ENCODE measurements at places on chromosomes 2 and 18. TPM values are rescaled to one million over a fixed set of nuclear protein-coding genes. Genes with fewer than 3 reads are reported as not detected.

Gene SERPINB3
- total RNA-seq = not detected

Gene SCG2
- total RNA-seq = 52.9 TPM

Gene VIT
- not detected for total RNA-seq

Gene FAM237A
- total RNA-seq = not detected

Gene SPAST
- 240 TPM for total RNA-seq

Gene IMPA2
- 6.1 TPM for total RNA-seq

Gene NT5C1B
- not detected for total RNA-seq

Gene QPCT
- total RNA-seq = 5.9 TPM

Gene SLC5A7
- total RNA-seq = 0.94 TPM

Gene EFEMP1
- total RNA-seq = 2.8 TPM

Gene CLIP4
- 51.5 TPM for total RNA-seq

Gene MARCHF4
- 8.7 TPM for total RNA-seq

Gene KYNU
- total RNA-seq = 0.16 TPM

Gene TCF23
- not detected for total RNA-seq

Gene PJVK
- total RNA-seq = 5.0 TPM

Gene ESPNL
- total RNA-seq = 0.16 TPM

Gene DOCK10
- total RNA-seq = 8.3 TPM

Gene C18orf32
- total RNA-seq = 63.2 TPM

Gene SERPINB13
- not detected for total RNA-seq

Gene VSNL1
- total RNA-seq = 23.1 TPM

Gene OR6B2
- total RNA-seq = not detected

Gene TNFAIP6
- 0.31 TPM for total RNA-seq

Gene GKN2
- total RNA-seq = not detected

Data from occipital lobe (tissue), 3 donors.